ENCODE measurements at places on chromosomes 3 and 15.

- DNase-seq, result no peak
Measured at GRCh38 chr3:140238646-140239314, 303.8 kb downstream of the CLSTN2 start.

GRCh38 chr3:115384381-115384780, 237.3 kb upstream of the ZBTB20 start:
- no peak for DNase-seq

DNA sequence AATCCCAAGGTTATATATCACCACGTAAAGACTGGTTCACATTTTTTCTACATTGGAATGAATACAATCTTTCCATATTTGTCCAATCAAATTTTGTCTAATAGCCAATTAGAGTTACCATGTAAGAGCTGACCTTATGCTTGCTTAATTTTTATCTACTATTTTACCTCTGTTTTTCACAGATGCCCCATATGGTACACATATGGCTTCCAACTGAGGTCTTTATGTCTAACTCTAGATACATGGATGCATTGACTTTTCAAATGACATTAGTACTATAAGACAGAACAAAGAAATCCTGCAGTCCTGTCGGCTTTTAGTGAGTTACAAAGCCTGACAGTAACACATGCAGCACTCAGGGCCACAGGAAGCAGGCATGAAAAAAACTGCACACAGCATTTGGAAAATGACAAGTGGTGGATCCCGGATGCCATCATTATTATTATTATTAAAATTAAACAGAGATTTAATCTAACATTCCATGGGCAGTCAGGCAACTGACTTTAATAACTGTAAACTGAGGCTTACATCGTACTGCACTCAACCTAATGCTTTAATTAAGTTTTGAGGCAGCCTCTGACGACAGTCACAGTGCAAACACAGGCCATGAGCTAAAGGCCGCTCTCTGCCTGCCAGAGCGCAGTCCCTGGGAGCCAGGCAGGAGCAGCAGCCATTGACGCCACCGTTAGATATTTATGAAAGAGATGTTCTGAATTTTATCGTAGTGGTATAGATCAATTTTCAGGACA, 113.9 kb upstream of the TMCO5A start:
- no peak for DNase-seq

- DNase-seq, result no peak
Measured at GRCh38 chr3:106251160-106251892, 382.5 kb upstream of the CBLB start.

- no peak for DNase-seq
Measured at GRCh38 chr15:96535148-96535547, 204.6 kb downstream of the NR2F2 start.

GRCh38 chr15:83610901-83611685, 42.8 kb upstream of the ADAMTSL3 start:
- no peak for DNase-seq

DNA sequence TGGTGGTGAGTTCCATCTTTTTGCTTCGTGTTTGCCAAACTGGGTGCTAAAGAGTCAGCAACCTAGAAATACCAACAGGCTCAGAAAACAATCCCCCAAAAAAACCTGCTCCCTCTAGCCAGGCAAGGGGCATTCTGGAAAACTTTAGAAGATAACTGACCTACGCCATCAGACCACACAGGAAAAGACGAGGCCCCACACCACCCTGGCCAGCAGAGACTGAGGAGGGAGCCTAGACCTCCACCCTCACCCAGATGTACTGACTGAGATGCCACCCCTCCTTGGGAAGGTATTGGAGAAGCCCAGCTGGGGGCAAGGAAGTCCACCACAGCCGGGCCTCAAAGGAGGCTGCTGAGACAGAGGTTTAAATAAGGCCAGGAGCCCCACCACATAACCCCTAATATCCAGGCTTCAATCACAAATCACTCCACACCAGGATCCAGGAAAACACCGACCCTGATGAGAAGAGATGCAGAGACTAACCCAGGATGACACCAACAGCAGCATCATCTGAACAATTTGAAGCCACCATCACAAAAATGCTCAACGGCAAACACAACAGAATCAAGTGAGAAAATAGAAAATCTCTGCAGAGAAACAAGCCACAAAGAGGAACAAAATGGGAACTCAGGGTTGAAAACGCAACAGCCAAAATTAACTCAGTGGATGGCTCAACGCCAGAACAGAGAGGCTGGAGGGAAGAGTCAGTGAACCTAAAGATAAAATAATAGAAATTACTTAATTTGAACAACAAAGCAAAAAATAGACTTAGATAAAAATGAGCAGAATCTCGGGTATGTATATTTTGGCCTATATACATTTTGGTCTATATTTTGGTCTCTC, 61.0 kb downstream of the TPRA1 start:
- DNase-seq, result no peak

GRCh38 chr3:72310419-72311380, 525.8 kb upstream of the PROK2 start:
- DNase-seq, result no peak

DNA sequence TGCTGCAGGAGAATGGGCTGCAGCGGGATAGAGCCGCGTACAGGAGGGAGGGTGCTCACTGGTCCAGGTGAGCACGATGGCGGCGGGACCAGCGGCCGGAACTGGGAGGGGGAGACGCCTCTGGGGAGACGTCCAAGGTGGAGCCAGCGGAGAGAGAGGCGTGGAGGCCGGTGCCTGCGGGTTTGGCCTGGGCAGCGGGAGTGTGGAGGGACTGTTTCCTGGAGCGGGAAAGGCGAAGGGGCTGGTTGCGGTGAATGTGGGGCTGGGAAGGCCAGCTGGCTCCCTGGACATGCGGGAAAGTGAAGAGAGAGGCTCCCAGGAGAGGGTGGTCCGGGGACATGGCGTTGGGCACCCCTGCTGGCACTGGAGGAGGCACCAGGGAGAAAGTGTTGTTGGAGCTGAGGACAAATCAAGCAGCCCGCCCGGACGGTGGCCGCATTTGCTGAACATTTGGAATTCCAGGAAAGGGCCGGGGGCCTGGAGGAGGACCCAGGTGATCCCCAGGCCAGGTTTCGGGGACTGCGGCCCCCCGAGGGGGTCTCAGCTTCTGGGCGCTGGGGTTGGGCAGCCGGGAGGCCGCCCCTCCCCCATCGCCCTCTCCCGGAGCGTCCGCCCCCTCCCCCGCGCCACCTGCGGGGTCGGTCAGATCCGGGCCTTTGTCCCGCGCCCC, 34.3 kb downstream of the DNAJB8 start:
- no peak for DNase-seq

DNA sequence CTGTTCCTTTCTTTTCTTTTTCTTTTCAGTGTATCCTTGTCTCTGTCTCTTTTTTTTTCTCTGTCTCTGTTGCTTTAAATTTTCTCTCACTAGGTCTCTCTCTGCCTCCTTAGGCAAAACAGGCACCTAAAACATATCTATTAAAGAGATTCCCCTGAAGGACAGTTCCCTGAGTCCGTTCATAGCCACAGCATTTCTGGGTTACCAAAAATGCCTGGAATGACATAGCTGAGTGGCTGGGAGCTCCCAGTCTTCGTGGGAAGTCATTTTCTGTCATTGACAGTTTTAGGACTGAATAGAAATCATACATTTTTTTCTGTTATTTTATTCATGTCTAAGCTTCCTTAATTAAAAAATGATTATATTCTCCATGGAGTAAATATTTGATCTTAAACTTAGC, 323.8 kb upstream of the AZI2 start:
- DNase-seq, result no peak

GRCh38 chr3:79917561-79917960, 149.8 kb upstream of the ROBO1 start:
- DNase-seq, result no peak

GRCh38 chr3:74592359-74592758, 22.1 kb downstream of the CNTN3 start:
- no peak for DNase-seq

GRCh38 chr3:81470524-81471278, 290.7 kb downstream of the GBE1 start:
- DNase-seq, result no peak
